ENCODE measurements at places on chromosomes 13 and 19.
A peak's percentile ranks its signal among the peaks of the same experiment; 100 is the strongest.

- peak; percentile 43 for DNase-seq
These were observed 5.3 kb upstream of the HCN2 start for GRCh38 chr19:584240-585001.

DNA sequence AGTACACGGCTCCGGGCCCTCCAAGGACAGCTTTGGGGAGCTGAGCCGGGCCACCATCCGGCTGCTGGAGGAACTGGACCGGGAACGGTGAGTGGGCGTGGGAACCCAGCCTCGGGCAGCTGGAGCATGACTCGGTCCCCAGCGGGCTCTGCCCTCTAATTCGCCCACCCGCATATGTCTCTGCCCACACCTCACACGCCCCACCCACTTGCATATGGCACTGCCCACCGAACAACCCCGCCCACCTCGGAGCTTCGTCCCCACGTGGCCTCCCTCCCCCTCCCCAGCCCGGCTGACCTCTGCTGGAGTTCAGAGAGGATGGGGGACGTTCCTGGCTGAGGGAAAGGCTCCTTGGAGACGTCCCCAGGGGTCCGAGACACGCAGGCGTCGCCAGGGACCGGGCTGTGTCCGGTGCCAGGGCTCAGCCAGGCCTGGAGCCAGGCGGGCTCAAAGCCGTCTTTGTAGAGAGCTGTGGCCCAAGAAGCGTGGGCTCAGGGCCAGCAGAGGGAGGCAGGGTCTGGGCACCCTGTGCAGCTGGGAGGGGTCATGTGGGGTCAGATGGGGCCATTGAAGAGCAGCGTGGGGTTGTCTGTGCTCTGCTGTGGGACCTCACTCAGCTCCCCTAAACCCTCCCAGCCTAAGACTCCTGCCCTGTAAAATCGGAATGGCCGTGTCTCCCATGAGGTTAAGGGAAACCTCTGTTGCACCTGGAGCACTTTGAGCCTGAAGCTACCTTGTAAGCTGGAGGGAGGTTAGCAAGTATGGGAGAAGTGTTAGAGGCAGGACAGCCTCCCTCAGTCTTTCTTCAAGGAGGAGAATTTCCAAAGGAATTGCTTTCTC lies 3.8 kb downstream of the APC2 start:
- DNase-seq, result no peak

DNA sequence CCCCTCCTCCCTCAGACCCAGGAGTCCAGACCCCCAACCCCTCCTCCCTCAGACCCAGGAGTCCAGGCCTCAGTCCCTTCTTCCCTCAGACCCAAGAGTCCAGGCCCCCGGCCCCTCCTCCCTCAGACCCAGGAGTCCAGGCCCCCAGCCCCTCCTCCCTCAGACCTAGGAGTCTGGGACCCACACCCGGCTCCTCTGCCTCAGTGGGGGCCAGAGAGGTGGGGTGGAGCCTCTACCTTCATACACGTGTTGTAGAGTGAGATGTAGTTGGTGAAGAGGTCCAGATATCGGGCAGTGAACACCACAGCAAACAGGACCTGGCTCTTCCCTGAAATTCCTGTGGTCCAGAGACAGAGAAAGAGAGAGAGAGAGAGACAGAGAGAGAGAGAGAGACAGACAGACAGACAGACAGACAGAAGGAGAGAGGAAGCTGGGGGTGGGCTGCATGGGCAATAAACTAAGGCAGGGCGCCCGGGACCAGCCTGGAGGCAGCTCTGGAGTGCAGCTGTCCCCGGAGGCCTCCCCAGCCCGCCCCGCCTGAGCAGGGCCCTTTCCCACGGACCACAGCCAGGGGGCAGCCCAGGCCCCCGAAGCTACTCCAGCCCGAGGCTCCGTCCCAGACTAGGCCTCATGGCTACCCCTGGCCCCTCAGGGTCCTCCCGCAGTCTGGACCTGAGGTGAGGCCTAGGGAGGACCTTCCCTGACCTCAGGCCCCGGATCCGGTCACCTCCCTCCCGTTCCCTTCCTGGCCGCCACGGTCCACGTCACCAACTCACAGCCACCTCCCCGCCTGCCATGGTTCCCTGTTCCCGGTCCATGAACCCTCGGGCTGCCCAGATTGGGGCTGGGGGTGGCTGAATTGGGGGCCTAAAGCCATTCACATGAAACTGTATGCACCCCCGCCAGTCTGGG lies 907 bp downstream of the KDELR1 start:
- peak; percentile 50 for DNase-seq

DNA sequence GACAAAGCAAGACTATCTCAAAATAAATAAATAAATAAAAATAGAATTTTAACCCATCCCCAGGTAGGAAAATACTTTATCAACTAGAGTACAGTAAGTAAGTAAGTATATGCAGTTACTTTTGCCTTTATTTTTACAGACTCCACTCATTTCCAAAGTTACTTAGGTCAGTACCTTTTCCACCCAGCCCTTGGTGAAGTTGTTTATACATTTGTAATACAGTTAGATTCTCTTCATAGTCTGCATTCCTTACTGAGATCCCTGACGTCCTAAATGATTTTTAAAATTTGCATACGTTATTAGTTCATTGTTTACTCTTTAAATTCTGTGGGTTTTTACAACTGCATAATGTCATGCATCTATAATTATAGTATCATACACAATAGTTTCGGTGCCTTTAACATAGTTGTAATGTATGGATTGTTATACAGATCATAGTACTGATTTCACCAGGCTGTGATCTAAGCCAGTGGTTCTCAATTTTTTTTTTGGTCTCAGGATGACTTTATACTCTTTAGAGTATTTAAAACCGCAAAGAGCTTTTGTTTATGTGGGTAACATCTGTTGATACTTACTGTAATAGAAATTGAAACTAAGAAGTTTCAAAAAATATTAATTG lies 10.4 kb downstream of the SETDB2 start:
- DNase-seq, result no peak

DNA sequence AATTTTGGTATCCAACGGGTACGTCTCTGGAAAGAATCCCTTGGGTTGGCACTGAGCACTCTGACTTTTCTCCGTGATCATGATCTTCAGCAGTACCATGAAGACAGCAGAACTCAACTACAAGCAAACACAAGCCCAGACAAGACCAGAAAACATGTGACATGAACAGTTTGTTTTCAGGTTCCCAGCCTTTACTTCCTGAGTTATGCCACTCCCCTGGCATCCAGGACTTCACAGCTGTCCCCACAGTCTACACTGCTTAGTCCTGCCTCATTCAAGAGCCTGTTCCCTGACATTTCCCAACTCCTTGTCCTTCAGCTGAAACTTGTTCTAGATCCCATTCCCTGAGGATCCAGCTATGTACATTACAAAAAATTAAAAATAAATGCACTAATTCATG lies 4.9 kb upstream of the N4BP2L1 start:
- no peak for DNase-seq

DNA sequence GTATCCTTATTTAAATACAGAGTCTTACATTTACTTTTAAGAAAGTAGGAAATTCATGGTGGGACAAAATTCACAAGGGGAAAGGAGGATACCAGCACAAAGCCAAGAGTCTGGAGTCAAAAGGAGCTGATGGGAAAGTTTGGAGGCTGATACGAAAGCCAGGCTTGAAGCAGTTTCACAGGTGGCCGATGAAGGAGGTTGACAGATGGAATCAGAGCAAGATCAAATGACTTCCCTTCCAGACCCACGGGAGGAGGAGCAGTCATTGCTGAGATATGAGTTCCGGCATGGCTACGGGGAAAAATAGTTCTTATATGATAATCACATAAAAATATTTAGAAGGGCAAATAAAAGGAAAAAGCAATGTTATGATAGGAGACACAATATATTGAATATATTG lies 65.0 kb downstream of the DGKH start:
- no peak for DNase-seq

- peak; percentile 4 for DNase-seq
These were observed 1201.3 kb downstream of the EFNB2 start for GRCh38 chr13:105334211-105334610.

Measured in ACHN (cell line).